RKO (cell line): ENCODE measurements at places on chromosomes 7 and 10.

DNA sequence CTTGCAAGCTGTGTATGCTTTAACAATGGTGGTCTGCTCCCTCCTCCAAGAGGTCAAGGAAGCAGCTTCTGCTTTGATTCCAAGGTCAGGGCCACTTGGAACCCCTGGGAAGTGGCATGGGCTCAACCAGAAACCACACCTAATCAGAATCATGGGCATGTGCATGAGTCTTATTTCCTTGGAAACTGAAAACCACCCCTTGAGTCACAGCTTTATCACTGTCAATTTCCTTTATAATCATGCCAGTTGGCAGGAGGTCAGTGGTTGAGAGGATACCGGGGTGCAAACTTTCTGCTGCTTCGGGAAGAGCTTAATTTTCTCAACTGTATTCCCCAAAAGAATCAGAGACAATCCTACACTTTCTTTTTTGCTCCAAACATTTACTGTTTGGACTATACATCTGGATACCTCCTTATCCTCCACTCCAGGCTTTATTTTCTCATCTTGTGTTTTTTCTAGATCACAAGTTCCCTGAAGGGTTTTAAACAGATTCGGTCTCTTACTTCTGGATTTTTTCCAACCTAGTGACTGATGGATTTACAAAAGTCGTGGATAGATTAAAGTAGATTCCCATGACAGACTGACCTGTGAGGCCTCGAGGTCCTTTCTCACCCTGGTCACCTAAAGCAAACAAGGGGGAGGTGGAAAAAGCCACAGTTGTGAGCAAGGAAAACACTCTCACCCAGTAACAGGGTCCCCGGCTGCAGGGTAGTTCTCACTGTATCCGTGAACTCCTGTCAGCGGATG lies 36.0 kb downstream of the COL17A1 start:
- peak; percentile 86 for DNase-seq

DNA sequence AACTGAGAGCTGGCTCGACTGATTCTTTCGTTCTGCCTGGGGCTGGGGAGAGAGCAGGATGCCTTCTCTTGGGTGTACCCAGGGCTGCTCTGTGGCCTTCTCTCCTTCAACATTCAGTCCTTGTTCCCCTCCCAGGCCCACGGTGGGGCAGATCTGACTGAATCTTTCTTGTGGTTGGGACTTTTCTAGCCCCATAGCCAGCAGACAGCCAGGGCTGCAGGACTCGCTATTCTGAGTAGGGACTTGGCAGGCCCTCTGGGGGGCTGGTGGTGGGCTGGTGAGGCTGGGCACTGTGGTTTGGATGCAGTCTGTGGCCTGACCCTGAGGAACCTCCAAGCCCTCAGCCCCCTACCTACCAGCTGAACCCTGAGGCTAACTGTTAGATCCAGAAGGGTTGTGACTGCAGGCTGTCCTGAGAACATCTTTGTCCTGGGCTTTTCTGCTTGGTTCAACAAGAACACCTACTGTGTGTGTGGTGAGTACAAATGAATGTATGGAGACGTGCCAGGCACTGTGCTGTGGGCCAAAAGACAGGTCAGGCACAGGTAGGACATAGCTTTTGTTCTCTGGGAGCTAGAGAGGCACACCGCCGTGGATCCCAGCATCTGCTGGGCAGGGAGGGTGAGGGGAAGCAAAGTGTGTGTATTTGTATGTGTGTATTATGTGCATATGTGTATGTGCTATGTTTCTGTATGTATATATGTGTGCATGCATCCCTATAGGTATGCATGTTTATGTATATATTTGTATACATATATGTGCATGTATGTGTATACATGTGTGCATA lies 2.1 kb upstream of the PALD1 start:
- no peak for DNase-seq

DNA sequence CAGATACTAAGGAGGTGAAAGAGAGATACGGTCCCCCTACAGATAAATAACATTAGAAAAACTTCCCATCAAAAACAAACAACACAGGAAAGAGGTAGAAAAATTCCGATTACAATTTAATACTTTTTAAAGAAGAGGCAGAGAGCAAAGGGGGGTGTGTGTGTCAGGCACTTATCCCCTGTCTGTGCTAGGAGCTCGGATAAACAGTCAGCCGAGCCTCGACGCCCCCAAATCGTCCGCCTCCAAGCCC lies 3.6 kb downstream of the PAX2 start:
- DNase-seq, result no peak

GRCh38 chr10:43111921-43112607 lies 26.2 kb upstream of the CSGALNACT2 start:
- no peak for DNase-seq

GRCh38 chr7:39678930-39679709 lies 55.7 kb downstream of the RALA start:
- no peak for DNase-seq

DNA sequence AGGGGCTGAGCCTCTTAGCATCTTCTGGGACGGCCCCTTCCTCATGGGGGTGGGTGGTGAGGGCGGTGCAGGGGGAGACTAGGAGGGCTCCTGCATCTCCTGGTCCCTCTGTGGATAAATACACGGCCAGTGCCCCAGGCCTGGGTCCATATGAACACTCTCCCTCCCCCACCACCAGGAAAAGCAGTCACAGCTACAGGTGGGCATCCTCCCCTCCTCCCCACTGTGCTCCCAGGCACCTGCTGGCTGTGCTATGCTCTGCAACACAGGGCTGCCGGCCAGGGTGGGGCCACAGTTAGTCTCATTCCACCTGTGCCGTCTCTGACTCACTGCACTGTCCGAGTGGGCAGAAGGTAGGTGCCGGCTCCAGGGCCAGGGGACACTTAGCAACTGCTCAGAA lies 87.3 kb upstream of the INSIG1 start:
- no peak for DNase-seq

DNA sequence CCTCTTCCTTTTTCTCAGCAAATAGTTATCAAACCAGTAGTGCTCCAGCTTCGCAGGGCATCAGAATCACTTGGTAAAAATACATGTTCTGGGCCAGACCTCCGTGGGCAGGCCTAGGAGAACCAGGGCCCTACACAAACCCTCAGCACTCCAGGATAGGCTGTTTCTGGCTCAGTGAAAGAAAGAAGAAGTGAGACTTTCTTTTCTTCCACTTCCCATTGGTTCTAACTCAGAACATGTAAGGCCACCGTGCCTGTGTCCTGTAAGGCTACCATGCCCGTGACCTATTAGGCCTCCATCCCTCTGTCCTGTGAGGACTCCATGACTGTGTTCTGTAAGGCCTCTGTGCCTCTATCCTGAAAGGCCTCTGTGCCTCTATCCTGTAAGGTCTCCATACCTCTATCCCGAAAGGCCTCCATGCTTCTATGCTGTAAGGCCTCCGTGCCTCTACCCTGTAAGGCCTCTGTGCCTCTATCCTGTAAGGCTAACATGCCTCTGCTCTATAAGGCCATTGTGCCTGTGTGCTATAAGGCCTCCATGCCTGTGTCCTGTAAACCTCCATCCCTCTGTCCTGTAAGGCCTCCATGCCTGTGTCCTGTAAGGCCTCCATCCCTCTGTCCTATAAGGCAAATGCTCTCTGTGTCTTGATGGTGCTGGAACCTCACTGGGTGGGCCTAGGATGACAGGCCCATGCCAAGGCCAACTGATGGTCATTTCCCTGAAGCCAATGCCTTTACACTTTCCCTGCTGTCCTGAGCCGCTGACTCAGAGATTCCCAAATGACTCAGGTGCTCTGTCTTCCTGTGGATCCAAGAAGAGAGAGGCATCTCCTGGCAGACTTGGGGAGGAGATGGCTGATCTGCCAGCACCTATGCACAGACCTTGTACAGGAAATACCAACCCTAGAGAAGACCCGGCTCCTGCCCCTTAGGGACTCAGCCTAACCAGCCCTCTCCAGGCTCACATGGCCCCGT lies 96.6 kb upstream of the CACUL1 start:
- peak; percentile 19 for DNase-seq

DNA sequence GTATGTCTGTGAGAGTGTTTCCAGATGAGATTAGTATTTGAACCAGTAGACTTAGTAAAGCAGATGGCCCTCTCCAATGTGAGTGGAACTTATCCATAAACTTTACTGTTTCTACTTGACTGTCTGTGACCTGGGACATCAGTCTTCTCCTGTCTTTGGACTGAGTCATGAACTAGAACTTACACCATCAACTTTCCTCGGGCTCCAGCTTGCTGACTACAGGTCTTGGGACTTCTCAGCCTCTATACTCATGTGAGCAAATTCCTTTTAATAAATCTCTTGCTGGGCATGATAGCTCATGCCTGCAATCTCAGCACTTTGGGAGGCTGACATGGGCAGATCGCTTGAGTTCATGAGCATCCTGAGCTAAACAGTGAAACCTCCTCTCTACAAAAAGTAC lies 25.7 kb upstream of the WAPL start:
- no peak for DNase-seq

GRCh38 chr7:146956853-146957252 lies 840.3 kb downstream of the CNTNAP2 start:
- DNase-seq, result peak; percentile 71

GRCh38 chr10:17343118-17343517 lies 111.3 kb downstream of the ST8SIA6 start:
- no peak for DNase-seq

DNA sequence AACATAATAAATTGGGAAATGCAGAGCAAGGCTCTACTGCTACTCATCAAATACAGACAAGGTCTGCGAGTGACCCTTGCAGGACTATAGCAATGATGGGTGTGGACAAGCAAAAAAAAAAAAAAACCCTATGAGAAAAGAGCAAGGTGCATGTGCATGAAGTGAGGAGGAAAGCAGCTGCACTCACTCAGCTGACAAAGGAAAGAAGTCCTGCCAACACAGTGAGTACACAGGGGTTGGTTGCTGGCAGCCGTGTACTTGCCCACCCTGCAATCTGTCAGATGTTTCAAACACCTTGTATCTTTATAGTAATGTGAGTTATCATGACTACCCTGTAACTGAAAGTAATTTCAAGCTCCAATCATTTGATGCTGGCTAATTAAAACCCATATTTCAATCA lies 20.5 kb downstream of the CHCHD3 start:
- no peak for DNase-seq

- DNase-seq, result no peak
Observed at GRCh38 chr10:59227136-59227673, 50.8 kb downstream of the PHYHIPL start.

- DNase-seq, result no peak
Observed at GRCh38 chr10:30170814-30171213, 111.4 kb upstream of the JCAD start.

- no peak for DNase-seq
Observed at GRCh38 chr10:42654419-42654818, 16.0 kb upstream of the ZNF33B start.

- DNase-seq, result no peak
Observed at GRCh38 chr10:76959111-76959510, 678.5 kb downstream of the KCNMA1 start.

DNA sequence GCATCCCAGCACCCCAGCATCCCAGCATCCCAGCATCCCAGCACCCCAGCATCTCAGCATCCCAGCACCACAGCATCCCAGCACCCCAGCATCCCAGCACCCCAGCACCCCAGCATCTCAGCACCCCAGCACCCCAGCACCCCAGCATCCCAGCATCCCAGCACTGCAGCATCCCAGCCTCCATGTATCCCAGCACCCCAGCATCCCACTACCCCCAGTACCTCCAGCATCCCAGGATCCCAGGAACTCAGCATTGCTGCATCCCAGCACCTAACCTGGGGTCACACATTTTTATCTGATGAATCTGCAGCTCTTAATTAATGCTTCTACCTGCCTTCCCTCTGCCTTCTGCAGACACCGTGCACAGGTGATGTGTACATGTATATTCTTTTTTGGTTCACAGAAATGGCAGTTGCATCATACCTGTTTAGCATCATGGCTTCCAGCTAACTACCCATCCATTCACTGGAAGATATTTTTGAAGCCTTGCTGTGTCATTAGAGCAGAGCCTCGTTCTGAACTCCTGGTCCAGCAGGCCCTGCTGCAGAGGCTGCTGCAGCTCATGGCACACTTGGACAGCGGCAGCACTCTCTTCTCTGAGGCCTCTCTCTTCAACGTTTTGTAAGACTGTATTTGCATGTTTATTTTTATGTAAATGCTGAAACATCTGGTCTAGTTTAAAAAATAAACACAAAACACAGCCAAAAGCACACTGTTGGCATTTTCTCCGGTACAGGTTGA lies 4.6 kb upstream of the CFAP46 start:
- DNase-seq, result no peak

GRCh38 chr10:31157123-31158010 lies 125.7 kb upstream of the ZNF438 start:
- no peak for DNase-seq

DNA sequence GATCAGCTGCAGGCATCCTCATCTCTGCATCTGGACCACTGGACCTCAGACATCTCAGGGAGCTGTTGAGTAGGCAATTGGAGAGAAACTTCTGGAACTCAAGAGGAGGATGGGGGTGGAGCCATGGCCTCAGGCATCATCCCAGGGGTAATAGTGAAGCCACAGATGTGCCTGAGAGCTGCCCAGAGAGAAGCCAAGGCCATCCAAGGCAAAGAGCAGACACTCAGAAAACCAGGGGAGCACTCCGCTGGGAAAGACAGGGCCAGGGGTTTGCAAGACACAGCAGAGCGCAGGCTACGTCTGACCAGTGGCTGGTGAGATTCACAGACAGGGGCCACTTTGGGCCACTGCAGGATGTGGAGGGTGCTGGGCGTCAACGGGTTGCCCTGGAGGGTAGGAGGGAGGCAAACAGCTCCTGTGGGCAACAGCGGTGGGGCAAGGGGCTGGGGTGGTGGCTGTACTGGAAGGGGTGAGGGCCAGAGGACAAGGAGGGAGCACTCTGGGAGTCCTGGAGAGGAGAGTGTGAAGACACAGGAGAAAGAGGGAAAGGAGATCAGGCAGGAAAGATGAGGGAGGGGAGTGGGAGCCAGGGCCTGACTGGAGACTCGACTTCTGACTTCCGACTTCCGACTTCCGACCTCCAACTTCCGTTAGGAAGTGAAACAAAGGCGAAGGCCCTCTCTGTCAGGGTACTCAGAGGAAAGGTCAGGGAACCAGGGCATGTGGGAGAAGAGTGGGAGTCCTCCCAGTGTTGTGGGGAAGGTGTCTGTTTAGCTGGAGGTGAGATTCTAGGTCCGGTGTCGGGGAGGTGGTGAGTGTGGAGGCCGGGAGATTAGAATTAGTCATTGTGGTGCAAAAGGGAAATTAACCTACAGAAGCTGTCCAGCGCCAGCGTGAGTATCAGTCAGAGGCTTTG lies 69.7 kb upstream of the ANTXRL start:
- DNase-seq, result no peak

GRCh38 chr7:139720705-139721231 lies 57.0 kb downstream of the HIPK2 start:
- DNase-seq, result no peak

DNA sequence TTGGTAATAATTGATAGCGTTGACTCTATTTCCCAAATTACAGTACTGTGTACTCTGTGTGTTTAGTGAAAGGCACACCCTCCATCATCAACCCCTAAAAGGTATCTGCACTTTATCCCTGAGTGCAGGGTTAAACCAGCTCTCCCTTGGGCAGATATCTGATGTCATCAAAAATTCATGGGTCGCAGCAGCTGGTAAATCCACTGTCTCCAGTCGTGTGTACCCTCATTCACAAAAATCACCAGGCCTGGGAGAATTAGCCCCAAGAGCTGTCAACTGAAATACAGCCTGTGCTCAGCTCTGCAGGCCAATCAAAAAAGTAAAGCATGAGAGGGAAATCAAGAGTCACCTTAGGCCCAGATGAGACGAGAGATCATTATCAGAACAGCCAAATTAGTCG lies 103.7 kb downstream of the HIP1 start:
- no peak for DNase-seq

- DNase-seq, result no peak
Observed at GRCh38 chr10:60769406-60769805, 8.9 kb upstream of the CDK1 start.
